ENCODE measurements at places on chromosomes 5 and 9.

- no peak for DNase-seq
Observed at GRCh38 chr5:175900157-175900556, 28.8 kb downstream of the CPLX2 start.

- no peak for DNase-seq
Observed at GRCh38 chr5:136065588-136065987, 36.8 kb downstream of the TGFBI start.

DNA sequence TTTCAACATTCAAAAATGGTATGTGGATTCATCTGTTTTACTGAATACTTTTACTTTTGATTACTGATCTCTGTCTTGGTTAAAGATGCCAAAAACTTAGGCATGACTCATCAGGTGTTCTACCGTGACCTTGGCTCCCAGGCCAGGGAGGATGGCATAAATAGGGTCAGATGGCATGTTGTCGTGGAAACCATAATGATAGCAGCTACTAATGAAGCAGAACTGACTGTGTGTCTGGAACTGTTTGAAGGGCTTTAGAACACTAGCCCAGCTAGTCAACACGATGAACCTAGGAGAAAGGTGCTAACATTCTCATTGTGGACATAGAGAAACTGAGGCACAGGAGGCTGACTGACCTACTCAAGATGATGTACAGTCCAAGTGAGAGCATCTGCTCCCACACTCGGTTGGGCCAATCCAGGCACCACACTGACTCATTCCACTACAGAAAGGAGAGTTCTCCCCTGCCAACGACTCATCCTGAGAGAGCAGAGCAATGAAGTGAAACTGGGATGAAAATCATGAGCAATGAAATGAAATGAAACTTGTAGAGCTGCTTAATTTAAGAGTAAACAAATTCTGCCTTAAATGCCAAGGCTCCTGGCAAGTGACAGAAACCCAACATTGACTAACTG lies 116.0 kb downstream of the TENT4A start:
- no peak for DNase-seq

DNA sequence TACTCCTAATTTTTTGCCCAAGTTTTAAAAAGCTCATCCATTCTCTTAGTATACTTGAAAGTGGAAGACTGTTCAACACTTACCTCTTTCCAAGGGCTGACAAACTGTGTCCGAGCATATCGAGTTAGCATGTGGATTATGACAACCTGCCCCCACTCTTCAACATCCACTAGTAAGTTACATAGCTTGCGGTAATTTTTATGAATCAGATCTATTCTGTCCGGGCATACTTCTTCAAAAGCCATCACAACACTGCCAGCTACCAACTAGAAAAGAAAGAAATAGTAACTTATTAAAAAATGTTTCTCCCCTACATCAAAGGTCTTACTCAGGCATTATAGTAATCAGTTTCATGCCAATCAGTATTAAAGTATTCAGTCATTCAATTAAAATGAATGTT lies 78.5 kb downstream of the AP3B1 start:
- no peak for DNase-seq

- no peak for DNase-seq
Observed at GRCh38 chr5:112971276-112971675, 5.3 kb upstream of the DCP2 start.

- DNase-seq, result no peak
Observed at GRCh38 chr9:117088786-117089185, 326.1 kb downstream of the ASTN2 start.

- DNase-seq, result no peak
Observed at GRCh38 chr5:36688722-36689121, 82.3 kb downstream of the SLC1A3 start.

DNA sequence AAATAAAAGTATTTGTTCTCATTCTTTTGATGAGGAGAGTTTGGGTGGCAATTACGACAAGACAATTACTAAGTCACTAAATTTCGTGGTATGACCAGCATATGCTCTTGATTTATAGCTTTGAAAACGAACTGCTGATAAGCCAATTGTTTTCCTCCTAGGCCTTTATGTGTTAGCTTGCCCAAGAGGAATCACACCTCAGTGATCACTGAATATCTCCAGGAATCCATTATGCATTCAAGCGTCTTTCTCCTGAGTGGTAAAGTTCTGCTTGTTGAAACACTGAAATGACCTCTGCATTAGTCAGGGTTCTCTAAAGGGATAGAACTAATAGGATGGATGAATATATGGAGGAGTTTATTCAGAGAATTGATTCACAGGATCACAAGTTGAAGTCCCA lies 677.7 kb upstream of the MEF2C start:
- no peak for DNase-seq

DNA sequence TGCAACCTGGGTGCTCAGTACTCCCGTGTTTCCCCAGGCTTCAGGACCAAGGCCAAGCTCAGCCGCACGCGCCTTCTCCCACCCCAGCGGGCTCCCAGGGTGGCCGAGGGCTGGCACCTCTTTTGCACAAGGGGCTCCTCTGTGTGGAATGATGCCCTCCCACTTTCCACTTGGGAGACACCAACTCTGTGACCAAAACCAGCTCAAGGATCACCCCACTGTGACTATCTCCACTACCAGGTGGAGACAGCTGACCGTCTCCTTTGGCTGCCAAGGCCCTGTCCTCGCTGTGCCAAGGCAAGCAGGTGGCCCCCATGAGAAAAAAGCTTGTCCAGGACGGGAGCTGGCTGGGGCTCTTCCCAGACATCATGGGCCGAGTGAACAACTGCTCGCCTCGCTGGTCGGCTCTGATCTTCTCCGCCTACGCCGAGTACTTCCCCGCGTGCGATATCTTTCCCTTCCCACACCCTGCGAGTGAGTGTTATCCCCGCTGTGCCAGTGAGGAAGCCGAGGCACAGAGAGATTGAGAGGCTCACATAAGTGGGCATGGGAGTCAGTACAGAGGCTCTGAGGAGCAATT lies 132.8 kb downstream of the ZNF354C start:
- no peak for DNase-seq

DNA sequence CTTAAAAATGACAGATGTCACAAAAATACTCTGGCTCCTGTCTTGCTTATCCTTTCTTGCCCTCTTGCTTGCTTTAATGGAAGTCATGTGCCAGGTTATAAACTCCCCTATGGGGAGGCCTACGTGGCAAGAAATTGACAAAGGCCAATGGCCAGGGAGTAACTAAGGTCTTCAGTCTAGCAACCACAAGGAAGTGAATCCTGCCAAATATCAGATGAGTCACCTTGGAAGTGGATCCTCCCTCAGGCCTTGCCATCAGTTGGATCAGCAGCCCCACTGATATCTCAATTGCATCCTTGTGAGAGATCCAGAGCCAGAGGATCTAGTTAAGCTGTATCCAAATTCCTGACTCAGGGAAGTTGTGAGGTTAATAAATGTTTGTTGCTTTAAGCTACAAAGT lies 82.8 kb downstream of the CAAP1 start:
- no peak for DNase-seq

DNA sequence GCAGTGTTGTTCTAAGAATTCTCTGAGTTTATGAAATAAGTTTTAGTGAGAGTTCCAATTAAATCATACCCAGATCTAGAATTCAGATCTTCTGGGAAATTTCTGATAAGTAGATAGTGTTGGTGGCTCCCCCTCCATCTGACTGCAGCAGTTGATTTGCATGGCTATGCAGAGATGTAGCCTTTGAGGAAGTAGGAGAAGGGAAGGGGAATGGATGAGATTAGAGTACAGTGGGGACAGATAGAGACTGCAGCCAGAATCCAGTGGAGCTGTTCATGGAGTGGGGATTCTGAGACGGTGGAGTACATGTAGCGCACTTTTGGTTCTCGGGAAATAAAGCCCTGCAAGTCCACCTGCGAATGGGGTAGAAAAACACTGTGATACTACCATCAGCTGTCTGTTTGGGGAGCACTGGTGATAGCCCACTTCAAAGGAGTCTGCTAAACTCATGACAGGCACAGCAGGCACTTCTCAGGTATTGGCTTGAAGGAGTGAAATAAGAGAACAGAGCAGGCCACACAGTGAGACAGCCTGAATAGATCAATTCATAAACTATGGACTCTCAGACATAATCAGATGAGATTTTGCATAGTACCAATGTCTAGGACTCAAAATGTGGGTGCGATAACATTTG lies 96.8 kb downstream of the ALDH1A1 start:
- DNase-seq, result no peak

DNA sequence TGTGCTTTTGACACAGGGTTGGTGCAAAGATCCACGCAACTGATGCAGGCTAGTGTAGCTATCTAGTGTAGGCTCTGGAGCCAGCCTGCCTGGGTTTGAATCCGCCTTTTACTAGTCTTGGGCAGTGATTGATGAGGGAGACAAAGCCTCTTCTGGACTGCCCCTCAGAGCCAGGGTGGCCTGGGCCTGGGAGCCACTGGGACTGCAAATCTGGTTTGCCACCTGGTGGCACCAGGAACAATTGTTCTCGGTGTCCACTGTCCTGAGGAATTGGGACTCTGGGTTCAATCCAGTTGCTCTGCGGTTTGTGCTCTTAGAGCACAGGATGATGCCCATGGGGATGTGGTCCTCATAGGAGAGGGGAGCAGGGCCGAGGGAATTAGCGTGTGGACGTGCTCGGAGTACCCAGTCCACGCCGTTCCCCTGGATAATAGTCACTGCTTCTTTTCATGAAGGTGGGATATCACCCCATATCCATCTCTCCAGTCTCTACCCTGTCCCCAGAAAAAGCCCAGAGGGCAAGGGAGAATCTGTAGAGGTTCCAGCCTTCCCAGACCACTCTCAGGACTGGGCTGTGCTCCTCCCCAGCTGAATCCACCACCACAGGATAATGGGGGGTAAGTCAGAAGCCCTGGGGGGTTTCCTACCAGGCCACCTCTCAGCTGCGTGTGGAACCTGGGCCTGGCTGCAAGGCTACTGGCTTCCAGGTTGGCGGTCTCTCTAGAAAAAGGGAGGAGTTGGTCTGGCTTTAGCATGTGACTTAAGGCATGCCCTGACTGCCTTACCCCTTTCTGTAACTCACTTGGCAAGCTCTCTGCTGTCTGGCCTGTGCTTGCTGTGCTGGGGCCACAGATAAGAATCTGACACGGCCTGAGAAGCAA lies 1.9 kb downstream of the B4GALT7 start:
- DNase-seq, result no peak

DNA sequence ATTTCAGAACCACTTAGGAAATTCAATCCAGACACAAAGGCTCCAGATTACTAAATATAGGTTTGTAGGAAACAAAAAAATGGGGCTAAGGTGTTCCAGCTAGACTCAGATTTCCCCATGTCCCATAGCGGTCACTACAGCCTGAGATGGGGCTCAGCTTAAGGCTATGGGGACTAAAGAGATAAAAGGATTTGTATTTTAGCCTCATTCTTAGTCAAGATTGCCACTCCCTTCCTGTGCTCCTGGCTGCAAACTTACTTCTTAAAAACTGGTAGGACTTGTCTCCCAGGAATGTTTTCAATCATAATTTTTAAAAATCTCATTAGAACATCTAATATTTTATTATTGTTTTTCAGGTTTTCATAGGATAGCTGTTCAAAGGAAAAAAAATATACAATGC lies 253.8 kb upstream of the DAB2 start:
- no peak for DNase-seq

DNA sequence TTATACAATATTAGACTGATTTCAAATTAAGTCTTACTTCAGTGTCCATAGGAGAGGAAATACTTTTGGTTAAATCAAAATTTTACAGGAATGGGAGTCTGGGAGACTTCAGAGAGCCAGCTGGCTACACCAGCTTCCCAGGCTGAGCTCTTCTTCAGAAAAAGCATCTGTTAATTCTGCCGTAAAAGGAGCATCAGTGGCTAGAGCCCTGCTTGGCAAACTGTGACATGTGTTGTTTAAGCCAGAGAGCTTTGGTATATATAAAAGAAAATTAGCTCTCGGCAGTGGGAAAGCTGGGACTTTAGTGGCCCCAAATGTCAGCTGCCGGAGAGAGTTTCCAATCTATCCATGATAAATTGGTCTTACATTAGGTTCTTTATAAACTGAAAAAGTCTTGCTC lies 378.8 kb upstream of the TUSC1 start:
- DNase-seq, result no peak

DNA sequence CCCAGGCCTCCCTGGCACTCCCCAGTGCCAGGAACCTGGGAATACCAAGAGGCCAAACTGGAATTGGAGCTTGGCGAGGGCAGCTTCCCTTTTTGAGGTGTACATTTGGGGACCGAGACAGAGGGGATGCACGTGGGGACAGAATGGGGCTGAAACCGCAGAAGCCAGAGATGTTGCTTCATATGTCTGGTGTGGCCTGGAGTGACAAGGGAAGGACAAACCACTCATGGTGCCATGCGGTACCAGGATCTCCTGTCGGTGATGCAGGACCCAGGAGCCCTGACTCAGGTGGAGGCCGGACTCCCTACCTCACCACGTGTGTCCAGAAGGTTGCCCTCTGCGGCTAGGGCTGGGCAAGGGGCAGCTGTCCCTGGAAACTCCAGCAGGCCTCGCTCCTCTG lies 4.0 kb upstream of the CSF2 start:
- DNase-seq, result no peak

DNA sequence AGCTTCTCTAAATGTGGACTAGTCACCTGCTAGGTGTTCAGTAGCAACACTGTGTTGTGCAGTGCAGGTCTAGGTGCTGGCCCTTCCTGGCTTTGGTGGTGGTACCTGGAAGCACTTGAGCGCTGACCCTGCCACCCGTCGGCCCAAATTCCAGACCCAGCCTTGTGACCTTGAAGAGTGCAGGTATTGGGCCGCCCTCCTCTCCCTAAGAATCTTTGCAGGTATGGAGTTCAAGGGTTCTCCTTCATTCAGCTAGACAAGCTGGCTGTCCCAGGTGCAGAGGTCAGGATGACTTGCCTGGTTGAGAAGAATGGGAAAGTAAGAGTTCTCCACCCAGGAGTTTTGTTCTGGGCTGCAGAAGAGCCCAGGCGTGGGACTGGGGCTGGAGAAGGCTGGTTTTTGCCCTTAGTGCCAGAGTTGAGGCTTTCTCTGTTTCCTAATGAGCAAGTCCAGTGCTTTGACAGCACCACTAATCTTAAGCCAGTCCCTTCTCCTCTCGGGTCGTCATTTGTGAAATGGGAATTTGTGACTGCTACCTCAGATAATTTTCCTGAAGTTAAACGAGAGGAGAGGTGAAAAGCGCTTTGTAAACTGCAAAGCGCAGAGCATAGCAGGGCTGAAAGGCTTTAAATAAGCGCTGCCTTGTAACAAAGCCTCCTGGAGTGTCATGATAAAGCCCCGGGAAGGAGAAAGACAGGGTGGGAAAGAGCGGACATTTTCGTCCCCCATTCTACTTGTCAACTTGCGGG lies 4.0 kb downstream of the FOXE1 start:
- DNase-seq, result no peak

GRCh38 chr9:100959226-100959625 lies 69.3 kb upstream of the PLPPR1 start:
- DNase-seq, result no peak

GRCh38 chr9:16315720-16316119 lies 554.8 kb downstream of the BNC2 start:
- no peak for DNase-seq

- DNase-seq, result no peak
Observed at GRCh38 chr5:14659821-14660607, 4.5 kb upstream of the OTULIN start.

GRCh38 chr9:123689701-123690428 lies 240.1 kb downstream of the DENND1A start:
- DNase-seq, result no peak
